ENCODE measurements at places on chromosomes 7 and 10.

GRCh38 chr7:5477723-5478531 is 54.3 kb upstream of the TNRC18 start:
- no peak for DNase-seq

DNA sequence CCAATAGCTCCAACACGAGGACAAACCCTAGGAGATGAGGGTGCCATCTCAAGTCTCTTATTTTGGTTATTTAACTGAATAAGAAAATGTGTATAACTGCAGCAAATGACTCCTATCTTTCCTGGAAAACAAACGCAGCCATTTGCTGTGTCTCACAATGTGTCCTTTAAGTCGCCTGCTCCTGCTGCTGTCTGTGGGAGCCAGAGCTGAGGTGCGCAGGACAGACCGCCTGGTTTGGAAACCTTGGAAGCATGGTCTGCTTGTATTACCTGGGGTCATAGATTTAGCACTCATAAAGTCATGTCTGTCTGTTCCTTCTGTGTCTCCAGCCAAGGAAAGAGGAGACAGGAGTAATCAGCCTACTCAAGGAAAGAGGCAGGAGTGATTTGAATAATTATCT is 760.2 kb downstream of the GRID1 start:
- no peak for DNase-seq

DNA sequence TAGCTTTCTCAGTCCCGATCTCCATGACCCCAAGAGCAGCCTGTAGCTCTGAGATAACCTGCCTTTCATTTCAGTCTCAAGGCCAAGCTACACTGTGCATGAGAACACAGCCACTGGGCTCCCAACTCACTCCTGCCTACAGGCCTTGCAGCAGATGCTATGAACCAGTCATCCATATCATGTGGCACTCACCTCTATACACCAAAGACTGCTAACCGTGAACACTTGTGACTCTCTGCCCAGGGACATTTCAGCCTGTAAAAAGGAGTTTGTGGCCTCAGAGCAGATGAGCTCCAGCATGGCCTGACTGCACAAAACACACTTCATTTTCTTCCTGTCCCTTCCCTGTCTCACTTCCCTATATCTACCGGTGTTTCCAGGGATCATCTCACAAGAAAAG is 56.9 kb upstream of the NPY start:
- no peak for DNase-seq

DNA sequence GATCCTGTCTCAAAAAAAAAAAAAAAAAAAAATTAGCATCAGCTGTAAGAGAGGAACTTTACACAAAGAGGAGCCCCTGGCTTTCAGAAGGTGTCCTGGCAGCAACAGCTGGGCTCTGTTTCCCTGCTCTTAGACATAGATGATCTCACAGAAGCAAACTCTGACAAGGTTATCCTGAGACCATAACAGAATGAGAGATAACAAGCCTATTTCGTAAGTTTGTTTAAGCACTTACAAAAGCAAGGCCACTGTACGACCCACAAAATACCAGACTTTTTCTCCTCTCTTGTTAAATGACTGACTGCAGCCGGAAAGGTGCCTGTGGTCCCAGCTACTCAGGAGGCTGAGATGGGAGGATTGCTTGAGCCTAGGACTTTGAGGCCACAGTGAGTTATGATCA is 33.3 kb upstream of the OTUD1 start:
- DNase-seq: no peak

DNA sequence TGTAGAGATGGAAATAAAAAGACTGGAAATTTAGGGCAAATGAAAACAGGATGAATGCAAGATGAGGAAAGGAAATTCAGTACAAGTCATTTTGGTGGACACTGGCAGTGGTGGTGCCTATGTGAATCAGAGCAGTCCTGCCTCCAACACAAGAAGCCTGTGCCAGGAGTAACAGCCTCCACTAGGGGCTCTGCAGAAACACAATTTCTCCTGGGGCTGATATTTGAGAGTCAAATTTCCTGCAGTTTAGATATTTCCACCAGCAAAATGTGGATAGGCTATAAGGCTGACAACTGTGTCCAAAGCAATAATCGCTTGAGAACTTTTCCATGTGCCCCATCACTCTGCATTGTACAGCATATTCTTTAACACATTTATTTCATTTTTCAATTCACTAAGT is 4.7 kb upstream of the PLXDC2 start:
- no peak for DNase-seq

- no peak for DNase-seq
Observed at GRCh38 chr7:149838992-149839408, 825 bp downstream of the ZNF862 start.

DNA sequence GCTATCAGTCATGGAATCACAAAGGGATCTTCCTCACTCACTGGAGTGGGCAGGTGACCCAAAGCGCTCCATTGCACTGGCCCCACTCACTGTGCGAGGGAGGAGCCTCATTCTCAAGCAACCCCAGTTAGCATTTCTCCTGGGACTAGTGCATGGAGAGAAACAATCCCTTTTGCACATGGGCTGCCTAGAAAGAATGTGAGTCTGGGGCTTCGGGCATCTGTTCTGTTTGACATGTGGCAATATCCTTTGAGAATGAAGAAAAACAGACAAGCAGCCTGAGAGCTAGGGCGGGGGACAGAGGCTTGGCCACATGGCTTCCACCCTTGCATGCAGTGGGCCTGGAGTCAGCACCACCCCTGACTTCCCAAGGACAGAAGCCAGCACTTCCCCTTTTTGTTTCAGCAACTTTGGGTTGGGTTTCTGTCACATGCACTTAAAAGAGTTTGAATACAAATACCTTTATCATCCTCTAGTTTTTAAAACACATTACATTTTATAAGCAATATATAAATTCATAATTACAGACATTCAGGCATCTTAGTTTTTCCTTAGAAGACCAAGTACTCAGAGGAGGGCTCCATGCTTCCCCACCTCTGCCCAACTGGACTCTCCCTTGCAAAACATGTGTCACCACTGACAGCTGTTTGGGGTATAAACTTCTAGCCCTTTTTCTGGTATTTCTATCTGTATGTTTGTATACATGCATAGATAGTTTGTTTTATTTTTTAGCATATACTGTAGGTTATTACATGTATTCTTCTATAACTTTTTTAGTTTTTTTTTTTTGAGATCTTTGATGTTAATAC is 73.8 kb downstream of the RBM20 start:
- DNase-seq: no peak

DNA sequence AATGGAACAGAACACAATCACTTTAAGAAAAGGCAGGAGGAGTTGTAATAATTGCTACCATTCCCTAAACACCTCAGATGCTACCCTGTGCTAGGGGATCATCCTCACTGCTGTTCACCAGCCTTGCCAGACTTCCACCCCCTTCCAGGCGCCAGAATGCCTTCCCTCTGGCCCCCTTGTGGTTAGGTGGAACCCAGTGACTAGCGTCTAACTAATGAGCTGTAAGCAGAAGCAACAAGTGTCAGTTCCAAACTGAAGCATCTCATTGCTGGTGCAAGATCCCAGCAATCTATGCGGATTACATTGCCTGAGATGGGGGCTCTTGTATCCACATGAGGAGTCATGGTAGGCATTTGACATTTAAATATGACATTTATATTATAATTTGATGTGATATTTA is 86.6 kb downstream of the FRMD4A start:
- no peak for DNase-seq

GRCh38 chr10:98340261-98340939 is 72.4 kb upstream of the LOXL4 start:
- DNase-seq: no peak

DNA sequence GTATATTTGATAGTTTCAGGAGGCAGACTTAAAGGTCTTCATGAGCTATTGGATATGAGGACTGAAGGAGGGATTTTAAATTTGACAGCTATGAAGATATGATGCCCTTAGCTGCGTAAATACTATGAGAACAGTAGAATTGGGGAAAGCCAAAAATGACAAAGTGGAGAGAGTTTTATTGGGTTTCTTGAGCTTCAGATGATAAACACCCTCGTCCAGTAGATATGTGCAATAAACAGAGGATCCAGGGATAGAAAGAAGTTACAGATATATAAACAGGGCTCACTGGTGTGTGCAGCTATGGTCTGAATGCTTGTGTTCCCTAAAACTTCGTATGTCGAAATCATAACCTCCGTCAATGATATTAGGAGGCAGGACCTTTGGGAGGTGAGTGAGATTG is 131.3 kb downstream of the INHBA start:
- DNase-seq: no peak

GRCh38 chr7:23768022-23768421 is 58.0 kb downstream of the STK31 start:
- DNase-seq: no peak

Data from hematopoietic multipotent progenitor cell treated with erythropoietin and hydrocortisone succinate and interleukin-3 and kit ligand, for 15 days (in vitro differentiated cells).